ENCODE measurements at places on chromosomes 1 and 21.

DNA sequence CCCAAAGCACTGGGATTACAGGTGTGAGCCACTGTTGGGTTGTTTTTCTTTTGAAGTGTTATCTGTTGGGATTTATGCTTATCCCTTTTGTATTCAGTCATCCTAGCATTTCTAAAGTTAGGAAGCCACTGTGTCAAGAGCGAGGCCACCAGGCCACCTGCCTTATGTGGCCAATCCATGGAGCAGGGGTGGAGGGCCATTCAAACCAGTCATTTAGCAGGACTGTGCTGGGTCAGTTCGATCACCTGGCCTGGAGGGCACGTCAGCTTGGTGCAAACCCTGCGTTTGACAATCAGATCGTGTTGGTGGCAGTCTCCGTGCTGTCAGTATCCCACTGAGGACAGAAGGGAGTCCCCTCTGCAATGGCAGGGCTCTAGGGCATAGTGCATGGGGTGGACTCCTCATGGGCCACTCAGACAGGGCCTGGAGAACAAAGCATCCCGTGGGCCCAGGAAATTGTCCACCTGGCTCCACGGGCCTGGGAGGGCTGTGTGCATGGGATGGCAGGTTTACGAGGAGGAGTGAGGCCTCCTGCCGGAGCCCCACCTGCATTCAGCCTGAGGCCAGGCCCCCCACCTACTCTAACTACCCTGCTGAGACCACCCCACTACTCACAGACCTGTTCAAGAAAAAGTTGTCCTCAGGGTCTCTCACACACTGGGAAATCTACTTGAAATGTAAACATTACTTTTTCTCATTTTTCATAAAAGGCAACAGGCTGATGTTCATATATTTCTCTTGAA is 242.3 kb downstream of the SDCCAG8 start:
- DNase-seq = no peak

- DNase-seq = no peak
These were observed 14.3 kb downstream of the DAP3 start for GRCh38 chr1:155703216-155703615.

DNA sequence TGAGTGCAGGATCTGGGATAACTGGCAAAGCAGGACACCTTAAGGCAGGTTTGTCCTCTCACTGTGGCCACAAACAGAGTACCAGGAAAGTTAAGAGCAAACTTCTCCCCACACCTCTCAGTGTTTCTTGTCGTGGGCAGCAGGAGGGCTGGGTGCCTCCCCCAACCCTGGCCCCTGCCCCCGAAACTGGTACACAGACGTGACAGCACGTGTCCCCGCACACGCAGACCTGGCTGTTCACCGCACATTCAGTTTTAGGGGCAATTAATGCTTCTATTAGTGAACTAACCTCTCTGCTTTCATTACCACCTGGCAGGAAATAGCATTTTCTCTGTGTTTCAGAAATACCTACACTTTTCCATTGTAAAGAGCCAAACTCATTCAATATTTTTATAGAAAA is 32.9 kb upstream of the RIPK4 start:
- no peak for DNase-seq

DNA sequence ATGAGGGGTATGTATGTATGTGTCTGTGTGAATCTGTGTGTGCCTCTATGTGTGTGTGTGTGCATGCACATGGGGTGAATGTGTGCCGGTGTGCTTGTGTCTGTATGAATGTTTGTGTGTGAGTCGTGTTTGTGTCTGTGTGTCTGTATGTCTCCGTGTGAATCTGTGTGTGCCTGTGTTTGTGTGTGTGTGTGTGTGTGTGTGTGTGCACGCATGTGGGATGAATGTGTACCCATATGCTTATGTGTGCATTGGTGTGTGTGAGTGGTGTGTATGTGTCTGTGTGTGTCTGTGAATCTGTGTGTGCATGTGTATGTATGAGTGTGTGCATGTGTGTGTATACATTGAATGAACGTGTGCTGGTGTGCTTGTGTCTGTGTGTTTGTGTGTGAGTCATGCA is 88.9 kb downstream of the MATN1 start:
- no peak for DNase-seq

DNA sequence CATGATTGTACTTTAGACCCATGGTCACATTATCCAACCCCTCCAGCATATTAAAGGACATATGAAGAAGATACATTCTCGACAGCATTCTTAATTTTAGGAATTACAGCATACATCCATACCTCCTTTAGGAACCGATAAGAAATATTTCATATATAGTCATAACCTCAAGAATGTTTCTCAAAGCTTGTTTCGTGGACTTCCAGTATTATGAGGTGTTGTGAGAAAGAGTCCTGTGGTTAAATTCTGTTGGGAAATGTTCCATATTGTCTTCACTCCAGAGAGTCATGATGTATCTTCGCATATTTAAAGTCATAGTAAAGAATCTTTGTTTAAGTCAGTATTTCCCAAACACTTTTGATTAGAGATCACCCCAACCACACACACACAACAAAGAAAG is 321.0 kb upstream of the SNX7 start:
- DNase-seq = no peak

DNA sequence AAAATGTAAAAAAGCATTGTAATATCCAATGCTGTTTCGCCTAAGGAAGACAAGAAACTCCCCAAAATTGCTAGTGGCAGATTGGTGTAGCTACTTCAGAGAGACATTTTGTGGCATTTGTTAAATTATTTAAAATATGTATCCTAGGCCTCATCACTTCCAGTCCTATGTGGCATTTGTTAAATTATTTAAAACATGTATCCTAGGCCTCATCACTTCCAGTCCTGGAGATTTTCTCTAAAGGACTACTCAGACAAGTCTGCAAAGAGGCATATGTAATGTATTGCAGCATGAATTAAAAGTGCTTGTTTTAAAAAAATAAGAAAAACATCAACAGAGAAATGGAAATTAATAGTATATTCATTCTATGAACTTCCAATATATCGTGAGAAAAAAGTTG is 95.6 kb upstream of the KCTD3 start:
- no peak for DNase-seq

DNA sequence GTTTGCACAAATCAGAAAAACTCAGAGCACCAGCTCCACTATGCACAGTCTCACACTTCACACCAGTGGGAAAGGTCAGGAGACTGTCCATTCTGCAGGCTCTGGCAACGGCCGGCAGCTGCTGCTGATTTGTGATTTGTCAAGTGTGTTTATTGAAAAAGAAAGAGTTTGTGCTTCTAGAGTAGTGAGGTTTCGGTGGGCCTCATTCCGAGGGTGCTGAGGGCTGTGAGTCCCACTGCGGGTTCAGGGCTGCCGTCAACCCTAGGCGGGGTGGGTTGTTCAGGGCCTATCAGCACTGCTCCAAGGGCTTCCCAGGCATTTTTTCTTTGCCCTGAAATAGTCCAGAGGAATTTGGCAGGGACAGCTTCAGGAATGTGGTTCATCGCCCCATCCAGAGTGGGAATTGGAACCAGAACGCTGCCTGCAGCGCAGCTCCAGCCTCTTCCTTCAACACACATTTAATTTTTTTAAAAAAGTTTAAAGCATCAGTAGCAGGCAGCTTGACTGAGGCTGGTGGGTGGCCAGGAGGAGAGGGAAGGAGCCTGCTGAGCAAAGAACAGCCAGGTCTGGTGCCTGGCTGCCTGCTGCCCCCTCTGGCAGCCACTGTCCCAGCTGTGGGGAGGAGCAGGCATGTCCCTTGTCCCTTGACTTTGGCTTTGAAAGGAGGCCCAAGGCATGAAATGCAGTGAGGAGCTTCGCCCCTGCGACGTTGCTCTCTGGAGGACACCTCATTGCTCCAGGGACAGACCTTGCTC is 19.7 kb downstream of the STUM start:
- peak; percentile 49 for DNase-seq

DNA sequence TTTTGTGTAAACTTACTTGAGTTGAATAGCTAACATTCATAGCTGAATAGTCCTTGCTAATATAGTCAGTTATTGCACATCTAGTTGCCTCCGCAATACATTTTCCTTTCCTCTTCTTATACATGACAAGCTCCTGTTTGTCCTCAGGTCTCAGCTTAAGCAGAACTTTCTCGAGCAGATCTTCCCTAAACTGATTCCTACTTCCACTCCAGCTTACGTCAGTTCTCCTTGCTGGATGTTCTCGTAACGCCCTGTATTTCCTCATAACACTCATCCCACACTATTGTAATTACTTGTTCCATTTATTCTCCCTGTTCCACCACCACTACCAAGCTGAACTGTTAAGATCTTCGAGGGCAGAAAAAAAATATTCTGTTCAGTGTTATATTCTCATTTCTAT is 15.1 kb upstream of the OMA1 start:
- no peak for DNase-seq

DNA sequence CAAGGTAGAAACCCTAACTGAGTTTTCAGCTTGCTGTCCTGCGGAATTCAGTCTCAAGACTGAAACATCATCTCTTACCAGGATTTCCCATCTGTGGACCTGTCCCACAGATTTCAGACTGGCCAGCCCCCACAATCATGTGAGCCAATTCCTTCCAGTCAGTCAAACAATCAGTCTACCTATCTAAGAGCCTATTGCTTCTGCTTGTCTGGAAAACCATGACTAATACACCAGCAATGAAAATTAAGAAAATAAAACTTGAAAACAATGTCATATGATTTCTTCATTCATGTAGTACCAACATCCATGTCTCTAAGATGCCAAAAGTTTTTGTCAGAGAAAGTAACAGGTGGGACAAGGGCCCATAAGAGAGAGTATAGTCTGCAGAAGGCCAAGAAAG is 57.6 kb upstream of the CRB1 start:
- DNase-seq = no peak

DNA sequence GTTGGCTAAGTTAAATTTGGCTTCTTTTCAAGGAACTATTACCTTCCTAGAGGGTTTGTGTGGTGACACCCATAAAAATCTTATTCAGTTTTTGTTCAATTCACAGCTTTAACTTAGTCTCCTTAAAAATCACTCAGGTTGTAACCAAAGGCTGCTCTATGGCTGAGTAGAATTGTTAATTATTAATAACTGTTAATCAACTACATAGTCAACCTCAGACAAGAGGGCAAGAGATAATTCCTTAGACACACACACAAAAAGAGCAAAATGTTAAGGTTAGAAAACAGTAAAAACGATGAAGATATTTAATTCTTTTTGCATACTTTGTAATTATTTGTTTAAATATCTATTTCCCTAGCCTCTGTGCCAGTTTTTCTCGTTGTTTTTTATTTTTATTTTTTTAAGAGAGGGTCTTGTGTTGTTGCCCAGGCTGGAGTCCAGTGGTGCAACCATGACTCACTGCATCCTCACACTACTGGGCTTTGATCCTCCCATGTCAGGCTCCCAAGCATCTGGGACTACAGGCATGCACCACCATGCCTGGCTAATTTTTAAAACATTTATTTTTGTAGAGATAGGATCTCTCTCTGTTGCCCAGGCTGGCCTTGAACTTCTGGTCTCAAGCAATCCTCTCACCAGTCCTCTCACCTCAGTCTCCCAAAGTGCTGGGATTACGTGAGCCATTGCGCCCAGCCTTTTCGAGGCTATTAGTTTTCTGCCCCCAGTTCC is 215.2 kb downstream of the DISC1 start:
- DNase-seq = no peak

- DNase-seq = no peak
These were observed 334.3 kb downstream of the NCAM2 start for GRCh38 chr21:21332492-21332891.

Data from HuH-7.5 (cell line).